Right kidney (tissue), 9 donors: ENCODE measurements at places on chromosomes 2 and 18.

DNA sequence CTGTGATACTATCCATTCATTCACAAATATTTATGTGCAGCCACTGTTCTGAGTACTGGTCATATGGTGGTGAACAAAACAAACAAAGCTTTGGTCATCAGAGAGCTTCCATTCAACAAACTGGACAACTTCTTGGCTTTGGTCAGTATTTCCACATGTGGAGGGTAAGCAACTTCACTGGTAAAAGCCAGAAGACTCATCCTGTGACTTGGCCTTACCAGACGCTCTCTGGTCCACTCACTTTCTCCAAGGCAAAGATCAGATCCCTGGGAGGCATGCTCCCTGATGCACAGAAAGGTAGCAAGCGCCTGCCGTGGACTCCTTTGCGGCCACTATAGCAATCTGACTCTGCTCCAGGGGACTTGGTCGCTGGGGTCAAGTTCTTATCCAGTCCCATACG, 179.5 kb downstream of the EN1 start:
- DNase-seq, result no peak

GRCh38 chr2:239814116-239814860, 210.9 kb downstream of the NDUFA10 start:
- no peak for DNase-seq

DNA sequence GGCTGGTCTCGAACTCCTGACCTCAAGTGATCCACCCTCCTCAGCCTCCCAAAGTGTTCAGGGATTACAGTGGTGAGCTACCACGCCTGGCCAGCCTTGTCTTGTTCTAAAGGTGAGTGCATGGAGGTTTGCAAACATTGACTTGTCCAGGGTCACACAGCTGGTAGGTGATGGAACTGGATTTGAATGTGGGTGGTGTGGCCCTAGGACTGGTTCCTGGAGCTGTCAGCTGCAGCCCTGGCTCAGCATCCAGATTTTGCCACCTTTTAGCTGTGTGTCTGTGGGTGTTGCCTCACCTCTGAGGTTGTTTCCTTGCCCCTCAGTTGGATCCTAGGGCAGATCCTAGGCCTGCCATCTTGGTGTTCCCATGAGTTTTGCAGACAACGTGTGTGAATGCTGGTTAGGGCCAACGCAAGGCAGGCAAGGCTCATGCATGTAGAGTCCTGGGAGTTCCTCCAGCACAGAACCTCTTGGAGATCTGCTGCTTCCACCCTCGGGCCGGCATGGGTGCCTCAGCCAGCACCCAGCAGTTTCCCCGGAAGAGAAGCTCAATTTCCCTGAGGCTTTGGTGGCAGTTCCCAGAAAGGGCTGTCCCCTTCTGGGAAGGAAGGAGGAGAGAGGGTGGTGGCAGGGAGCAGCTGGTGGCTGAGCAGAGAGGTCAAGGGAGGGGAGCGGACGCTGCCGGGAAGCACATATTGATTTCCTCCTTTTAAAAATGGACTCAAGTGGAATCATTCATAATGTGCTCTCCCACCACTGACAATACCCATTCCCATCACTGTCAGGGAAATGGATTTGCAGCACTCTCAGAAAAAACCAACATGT, 127.6 kb upstream of the HS6ST1 start:
- DNase-seq, result no peak

DNA sequence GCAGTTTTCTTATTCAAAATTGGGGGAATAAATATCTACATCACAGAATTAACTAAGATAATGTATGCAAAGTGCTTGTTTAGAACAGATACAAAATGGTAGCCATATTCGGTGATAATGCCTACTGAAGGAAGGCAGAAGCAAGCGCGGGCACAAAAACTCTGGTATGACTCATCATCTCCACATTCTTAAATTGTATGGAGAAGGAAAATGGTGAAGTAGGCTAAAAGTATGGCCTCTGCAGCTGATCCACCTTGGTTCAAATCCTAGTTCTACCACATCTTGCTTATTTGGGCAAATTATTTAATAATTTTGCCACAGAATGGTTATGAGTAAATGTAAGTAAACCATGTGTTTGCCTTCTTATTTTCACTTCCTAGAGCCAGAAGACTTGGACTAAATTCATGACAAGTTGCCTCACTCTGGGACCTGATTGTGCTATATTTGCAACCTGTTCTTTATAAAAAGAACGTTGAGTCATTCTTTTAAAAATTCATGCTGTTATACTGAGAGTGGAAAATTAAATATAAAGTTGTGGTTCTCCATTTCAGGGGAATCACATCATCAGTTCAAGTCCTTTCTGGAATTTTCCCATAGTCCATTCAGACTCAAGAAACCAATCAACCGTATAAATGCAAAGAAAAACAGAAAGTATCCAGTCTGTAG, 9.0 kb upstream of the CDK15 start:
- DNase-seq, result no peak

GRCh38 chr2:1988049-1988448, 243.7 kb upstream of the PXDN start:
- no peak for DNase-seq

- DNase-seq, result no peak
These were observed 248.3 kb downstream of the TTC32 start for GRCh38 chr2:19653509-19653908.

DNA sequence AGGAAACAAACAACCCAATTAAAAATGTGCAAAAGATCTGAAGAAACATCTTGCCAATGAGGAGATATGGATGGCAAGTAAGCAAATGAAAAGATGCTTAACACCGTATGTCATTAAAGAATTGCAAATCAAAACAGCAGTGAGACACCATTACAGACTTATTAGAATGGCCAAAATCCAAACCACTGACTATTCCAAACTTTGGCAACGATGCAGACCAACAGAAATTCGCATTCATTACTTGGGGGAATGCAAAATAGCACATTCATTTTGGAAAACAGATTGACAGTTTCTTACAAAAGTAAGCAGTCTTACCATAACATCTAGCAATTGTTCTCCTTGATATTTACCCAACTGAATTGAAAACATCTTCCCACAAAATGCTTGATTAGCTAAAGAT, 1118.7 kb downstream of the SUCLG1 start:
- peak; percentile 18 for DNase-seq

DNA sequence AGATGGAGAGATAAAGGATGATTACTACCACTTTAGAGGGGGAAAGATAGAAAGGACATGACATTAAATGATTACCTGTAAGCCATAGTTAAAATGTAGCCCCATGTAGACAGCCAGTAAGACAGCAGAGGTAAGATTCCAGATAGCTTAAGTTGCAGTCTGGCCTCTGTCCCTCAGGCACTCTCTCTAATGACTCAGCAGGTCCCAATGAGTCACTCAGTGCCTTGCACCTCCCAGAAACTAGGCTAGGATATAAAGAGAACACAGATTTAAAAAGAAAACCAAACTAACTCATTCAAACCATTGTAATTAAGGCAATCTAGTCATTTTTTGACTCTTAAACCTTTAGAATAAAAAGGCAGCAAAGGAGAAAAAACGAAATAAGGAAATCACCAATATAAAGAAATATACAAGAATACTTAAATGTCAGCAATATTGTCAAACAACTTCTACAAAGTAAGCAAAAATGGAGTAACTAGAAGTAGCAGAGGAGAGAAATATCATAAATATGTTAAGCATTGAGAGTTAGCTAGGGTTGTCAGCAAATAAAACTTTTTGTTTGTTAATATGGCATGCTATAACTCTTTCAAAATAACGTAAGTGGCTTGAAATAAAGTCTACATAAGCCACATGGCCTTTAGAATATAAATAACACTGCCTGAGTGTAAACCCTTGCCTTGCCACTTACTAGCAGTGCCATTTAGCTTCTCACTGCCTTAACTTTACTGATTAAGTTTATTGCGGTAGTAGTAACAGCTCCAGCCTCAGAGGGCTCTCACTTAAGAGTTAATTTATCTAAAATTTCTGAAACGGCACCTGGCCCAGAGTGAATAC, 48.5 kb downstream of the SOCS6 start:
- DNase-seq, result no peak

DNA sequence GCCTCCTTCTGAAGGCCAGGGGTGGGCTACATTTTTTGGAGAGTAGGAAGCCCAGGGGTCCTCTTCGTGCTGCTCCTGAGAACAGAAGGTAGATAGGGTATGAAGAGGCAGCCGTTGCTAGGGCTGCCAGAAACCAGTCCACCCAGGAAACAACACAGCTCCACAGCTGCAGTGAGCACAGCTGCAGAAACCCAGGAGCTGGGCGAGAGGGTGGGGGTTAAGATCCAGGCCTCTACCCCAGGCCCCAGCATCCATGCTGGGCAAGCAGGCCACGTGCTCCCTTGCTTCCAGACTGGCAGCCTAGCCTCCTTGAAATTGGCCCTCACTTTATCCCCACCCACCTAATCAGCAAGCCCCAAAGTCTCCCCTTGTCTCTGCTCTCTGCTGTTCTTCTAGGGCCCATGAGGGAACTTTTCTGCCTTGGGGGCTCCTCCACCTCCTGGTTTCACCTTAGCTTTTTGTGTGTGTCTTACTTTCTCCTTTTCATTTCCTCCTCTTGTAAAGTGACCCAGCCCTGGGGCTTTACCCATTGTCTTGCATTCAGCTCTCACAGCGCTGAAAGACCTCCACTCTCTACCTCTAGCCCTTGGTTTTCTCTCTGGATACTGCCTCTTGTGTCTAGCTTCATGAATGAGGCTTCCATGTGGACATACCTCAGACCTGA, 30.7 kb downstream of the STON1 start:
- no peak for DNase-seq

- no peak for DNase-seq
These were observed 8.2 kb downstream of the WDFY1 start for GRCh38 chr2:223936862-223937326.

GRCh38 chr2:241020201-241020600, 21.8 kb downstream of the SNED1 start:
- DNase-seq, result no peak

DNA sequence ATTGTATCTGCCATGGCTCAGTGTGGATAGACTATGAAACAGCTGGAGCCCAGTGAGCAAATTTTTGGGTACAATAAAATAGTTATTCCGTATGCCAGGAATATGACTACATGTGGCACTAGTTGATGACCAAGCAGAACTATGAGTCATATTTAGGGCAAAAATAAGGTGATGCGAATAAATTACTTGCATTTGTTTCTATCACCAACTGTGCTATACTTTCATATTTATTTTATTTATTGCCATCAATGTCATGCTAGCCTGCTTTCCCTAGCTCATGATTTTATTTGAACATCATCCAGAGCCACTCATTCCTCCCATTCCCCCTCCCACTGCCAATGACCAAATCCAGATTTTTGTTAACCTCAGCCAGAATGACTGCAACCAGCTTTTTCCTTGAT, 13.3 kb upstream of the FAP start:
- DNase-seq, result no peak
